ENCODE measurements at places on chromosomes 16 and 17. TPM values are rescaled to one million over a fixed set of nuclear protein-coding genes. Genes with fewer than 3 reads are reported as not detected.

The STX1B gene
- total RNA-seq, result 0.95 TPM

GRCh38 chr17:8681170-8681949 lies 50.8 kb upstream of the MYH10 start:
- no peak for ATAC-seq

The HOXB7 gene
- not detected for total RNA-seq

DNA sequence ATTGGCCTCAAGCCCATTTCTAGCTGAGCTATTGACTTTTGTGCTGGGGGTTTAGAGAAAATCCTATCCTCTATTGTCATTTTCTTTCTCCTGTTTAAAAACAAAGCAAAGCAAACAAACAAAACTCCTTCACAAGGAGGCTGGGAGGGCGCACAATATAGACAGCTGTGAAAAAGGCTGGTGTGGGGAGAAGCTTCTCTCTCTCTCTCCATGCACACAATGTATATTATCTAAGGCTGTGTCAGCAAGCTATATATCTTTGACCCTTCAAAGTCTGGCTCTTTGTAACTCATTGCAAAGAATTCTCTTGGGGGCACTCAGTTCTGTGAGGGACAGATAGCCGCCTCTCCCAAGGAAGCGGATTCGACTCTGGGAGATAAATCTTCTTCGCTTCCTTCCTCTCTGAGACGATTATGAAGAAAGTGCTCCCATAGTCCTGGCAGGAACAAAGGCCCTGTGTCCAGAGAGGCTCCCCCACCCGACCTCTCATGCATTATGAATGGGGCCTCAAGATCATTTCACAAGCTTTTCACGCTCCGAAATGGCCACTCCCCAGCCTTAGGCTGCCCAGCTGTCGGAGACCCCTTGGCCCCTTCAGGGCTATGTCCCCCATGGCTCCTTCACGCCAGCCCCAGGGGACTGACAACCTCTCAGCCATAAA lies 33.2 kb upstream of the MEAK7 start:
- no peak for ATAC-seq

GRCh38 chr16:68356249-68356918 lies 45.6 kb downstream of the PRMT7 start:
- ATAC-seq, result peak; percentile 88
